T-cell (primary cell): ENCODE measurements at places on chromosomes 2 and 18. TPM values are rescaled to one million over a fixed set of nuclear protein-coding genes. Genes with fewer than 3 reads are reported as not detected.

DNA sequence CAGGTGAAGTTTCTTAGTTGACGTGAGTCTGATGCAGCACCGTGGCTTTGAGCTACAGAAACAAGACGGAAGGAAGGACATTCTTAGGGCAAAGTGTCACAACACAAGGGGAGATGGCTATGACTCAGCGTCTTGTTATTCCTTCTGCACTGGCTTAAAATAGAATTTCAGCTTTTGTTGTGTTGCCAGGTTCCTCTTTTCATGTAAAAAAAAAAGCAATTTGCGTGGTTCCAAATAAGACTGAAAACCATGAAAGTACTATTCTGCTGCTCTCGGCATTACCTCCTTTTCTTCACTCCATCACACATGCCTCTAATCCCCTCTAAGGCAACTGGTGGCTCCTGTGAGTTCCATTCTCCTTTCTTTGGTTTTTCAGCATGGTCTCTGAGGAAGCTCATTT lies 150.1 kb downstream of the ANTXR1 start:
- DNase-seq = no peak

DNA sequence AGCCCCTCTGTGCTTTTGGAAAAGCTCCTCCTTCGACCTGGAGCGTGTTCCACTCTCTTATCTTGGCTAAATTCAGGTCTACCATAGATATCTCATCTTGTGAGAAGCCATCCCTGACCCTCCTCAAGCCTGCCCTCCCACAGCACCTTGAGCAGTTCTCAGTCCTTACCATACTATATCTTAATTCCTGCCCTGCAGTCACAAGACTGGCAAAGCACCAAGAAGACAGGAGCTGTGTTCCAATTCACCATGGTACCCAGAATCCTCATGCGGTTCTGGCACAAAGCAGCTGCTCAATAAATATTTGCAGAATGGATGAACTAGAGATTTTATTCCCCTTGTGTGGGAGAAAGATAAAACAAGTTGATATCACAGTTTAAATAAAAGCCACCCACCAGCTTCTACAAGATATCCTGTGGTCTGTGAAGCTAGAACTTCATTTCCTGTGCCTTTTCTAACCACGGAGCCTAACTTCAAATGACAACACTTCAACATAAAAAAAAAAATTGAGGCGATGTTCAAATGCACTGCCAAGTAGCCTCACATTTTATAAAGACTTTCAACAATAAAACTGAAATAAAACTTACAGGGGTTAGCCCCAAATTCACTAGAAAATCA lies 19.5 kb downstream of the MARCHF4 start:
- DNase-seq = peak; percentile 20

GRCh38 chr2:101341421-101341820 lies 32.9 kb upstream of the RNF149 start:
- DNase-seq = peak; percentile 33

GRCh38 chr18:43389163-43389562 lies 111.9 kb upstream of the SYT4 start:
- no peak for DNase-seq

DNA sequence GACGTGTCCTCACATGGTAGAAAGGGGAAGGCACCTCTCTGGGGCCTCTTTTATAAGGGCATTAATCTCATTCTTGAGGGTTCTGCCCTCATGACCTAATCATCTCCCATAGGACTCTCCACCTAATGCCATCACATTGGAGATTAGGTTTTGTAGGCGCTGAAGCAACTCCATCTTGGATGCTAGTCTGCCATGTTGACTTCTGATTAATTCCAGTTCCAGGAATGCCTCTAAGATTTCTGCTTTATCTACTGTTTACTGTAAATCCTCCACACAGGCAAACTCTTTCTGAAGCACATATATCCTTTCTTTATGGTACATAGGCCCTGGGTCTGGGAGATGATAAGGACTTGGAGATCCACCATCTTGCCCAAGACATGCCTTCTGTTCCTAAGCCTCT lies 49.3 kb upstream of the YWHAQ start:
- no peak for DNase-seq

- DNase-seq = no peak
Observed at GRCh38 chr2:85240055-85240454, 87.7 kb downstream of the TGOLN2 start.

DNA sequence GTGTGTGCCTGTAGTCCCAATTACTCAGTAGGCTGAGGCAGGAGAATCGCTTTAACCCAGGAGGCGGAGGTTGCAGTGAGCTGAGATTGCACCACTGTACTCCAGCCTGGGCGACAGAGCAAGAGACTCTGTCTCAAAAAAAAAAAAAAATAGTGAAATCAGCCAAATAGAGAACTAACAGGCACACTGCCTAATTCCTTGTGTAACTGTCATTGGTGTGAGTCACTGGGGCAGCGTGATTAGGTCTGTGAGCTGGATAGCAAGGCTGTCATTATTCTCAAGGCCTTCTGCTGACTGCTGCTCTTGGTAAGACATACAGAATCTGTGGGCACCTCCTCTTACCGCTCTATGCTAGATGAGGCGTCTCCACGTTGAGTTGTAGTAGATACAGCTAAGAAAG lies 270.3 kb downstream of the NEDD4L start:
- DNase-seq = no peak

DNA sequence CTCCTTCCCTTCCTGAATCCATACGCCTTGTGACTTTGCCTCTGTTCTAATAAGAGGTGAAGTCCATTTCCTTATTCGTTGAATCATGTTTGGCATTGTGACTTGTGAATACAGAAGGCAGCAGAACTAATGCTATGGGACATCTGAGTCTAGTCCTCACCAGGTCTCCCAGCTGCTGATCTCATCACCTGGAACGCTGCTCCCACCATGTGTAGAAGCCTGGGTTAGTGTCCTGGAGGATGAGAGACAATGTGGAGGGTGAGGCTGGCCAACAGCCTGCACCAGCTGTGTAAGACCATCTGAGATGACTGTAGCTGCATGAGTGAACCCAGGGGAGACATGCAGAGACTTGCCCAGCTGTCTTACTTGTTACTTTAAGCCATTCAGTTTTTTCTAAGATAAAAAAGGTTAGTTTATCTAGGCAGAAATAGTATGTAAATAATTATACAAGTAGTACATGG lies 3.5 kb upstream of the HAAO start:
- DNase-seq = no peak

GRCh38 chr2:68291314-68291713 lies 28.4 kb downstream of the CNRIP1 start:
- DNase-seq = no peak

DNA sequence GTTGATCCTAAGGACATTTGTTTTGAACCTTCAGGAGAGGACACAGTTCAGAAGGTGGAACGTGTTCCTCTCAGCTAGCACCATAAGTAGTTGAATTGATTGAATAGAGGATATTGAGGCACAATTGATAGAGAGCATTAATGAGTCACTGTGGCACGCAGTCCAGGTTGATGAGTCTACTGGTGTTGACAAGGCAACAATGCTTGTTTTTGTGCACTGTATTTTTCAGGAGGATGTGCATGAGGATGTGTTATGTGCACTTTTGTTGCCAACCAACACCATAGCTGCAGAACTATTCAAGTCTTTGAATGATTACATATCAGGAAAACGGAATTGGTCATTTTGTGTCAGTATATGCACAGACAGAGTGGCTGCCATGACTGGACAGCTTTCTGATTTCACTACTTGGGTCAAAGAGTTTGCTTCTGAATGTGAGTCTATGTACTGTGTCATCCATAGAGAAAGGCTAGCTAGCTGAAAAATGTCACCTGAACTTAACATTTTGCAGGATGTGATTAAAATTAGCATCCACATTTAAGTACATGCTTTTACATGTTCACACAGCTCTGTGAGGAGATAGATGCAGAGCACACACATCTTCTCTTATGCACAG lies 140.1 kb upstream of the B3GNT2 start:
- no peak for DNase-seq

DNA sequence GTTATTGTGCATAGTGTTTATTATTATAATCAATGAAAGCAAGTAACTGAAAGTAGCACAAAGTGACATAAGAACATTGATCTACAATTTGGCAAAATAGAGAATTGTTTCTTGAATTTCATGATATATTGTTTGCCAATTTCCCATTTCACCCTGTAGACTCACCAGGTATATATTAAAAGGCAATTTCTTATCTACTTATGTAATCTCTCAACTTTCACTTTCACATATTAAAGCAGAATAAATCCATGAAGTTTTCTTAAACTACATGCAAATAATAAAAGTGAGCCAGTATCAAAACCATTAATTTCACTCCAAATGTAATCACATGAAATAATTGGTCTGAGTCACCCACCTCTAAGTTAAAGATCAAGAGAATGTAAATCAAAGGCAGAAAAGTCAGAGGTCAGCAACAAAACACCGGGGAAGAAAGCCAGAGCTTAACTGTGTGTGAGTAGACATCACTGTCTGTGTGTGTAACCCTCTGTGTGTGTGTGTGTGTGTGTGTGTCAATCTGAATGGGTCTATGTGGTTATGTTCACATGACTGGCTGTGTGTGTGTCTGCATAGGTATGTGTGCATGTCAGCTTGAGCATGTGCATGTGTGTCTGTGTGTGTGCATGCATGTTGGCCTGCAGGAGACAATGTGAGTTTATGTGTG lies 44.1 kb downstream of the ZNF385B start:
- DNase-seq = no peak

DNA sequence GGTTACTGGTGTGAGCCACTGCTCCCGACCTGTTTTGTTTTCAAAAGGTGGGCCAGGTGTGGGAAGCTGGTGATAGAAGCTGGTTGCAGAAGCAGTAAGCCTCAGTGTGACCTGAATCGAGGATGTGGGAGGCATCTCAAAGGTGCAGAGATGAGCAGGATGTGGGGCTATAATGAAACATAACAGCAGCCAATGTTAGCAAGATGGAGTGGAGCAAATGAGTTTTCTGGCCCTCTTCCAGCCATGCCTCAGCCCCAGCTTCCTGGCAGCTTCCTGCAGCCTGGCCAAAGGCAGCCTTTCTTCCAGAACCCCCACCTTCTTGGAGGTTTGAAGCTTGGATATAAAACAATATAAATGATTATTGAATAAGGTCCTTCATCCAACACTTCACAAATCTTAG lies 184.8 kb downstream of the NCK2 start:
- peak; percentile 63 for DNase-seq

DNA sequence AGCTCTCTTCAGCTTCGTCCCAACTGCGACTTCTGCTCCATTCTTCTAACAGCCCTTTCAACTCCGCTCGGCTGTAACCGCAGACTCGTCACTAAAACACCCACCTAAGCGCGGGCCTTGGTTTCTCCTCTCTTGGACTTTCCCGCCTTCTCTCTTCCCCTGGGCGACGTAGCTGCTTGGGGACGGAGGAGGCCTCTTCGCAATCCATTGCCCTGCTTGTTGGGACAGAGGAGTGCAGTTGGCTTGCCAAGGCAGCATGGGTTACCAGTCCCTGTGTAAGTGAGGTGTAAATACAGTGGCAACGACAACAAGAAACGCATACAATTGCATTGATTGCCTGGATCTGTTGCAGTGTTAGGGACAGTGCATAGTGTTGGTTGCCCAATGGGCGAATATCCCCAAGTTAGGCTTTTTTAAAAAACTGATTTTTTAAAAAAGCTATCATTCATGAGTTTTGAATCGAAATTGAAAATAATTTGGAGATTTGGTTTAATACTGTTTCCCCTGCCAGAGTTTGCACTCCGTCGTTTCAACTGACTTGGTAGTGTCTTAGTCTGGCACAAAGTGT lies 484 bp upstream of the DARS1 start:
- DNase-seq = peak; percentile 67

Gene C2orf78
- total RNA-seq = not detected

Gene COLEC11
- total RNA-seq = not detected

Gene LOXL3
- 0.10 TPM for total RNA-seq

Gene UBR3
- 31.3 TPM for total RNA-seq

Gene ACYP2
- total RNA-seq = 16.8 TPM

Gene RESP18
- total RNA-seq = not detected

Gene MBD2
- 107 TPM for total RNA-seq

Gene DNAH6
- total RNA-seq = 1.2 TPM
